ENCODE measurements at places on chromosomes 3 and 15.

DNA sequence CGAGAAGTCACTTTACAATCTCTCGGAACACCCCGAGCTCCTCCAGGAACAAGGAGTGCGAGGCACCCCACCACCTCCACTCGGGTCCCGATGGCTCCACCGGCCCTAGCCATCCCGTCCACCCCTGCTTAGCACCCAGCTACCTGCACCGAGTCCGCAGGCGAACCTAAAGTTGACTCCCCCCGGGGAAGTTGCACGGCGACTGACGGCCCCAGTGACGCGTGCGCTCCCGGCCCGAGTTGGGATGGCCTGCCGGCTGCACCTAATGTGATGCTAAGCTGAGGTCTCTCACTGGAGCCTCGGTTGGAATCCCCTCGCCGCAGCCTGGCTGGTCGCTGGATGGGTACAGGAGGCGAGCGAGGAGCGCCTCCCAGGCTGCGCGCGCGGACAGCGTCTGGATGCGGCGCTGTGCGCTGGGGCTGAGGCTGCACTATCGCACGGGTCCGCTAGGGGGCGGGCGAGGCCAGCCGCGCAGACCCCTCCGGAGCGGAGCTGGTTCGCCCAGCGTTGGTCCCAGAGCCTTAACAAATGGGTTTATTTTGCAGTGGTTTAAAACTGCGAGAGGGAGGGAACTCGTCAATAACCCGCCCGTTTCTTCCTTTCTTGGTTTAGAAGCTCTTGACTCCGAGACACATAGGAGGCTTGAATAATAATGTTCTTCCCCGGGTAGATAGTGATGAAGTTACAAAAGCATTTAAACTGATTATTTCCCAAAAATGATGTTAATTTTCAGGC, at the start of gene OXTR:
Gene OXTR (minus strand): TSS at position 526 of the 735 bp plus-strand sequence. CDS start 1,426 bp downstream, outside the sequence.
- DNase-seq: peak; percentile 65

DNA sequence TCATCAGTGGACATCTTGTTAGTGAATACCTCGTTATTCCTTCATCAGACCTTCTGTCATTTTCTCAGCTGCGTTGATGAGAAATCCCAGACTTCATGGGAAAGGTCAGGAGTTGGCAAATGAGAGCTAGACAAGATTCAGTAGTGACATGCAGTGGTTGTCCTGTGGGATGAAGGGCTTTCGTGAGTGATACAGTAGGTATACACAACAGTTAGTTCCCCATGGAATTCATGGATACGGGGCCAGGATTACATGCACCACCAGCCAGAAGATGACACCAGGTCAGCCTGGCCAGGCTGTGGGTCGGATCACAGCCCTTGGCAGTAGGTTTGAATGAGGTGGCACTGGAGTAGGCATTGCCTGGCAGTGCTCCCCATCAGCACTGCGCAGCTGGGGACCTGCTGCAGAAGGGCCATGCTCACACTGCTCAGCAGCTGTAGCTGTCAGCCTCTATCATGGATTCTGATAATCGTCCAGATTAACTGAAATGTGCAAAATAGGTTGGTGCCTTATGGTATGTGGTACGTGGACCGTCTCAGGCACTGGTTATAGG, 150.1 kb downstream of the SLCO3A1 start:
- no peak for DNase-seq

DNA sequence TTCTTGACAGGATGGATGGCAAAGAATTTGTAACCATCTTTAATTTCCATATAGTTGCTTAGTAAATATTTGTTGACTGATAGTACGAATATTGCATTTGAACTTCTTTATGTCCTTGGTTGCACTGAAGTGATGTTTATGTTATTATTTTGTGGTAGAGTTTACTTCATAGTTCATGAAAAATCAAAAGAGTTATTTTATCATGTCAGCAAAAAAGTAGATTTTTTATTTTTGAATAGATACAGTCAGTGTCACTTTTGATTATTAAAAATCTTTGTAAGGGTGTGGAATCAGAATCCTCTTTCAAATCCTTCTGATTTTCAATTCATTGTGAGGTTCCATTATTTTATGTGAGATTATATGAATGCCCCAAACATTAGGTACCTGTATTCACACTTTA, 35.0 kb downstream of the FILIP1L start:
- DNase-seq: no peak

DNA sequence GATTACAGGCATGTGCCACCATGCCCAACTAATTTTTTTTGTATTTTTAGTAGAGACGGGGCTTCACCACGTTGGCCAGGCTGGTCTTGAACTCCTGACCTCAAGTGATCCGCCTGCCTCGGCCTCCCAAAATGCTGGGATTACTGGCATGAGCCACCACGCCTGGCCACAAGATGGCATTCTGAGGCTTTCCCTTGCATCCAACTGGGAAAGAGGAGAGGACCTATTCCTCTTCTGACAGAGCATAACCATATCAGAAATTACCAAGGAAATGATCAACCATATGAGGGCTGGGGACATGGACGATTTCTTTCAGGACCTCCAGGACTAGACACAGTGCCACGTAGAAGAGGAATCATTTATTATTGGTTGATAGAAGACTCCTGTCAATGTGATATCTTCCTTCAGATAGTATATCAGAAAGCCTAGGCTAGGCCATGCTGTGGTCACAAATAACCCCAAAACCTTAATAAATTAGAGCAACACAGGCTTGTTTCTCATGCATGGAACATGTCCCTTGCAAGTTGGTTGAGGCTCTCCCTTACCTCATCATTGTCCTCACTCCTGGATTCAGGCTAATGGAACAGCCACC, 372.3 kb upstream of the IL12A start:
- peak; percentile 69 for DNase-seq

DNA sequence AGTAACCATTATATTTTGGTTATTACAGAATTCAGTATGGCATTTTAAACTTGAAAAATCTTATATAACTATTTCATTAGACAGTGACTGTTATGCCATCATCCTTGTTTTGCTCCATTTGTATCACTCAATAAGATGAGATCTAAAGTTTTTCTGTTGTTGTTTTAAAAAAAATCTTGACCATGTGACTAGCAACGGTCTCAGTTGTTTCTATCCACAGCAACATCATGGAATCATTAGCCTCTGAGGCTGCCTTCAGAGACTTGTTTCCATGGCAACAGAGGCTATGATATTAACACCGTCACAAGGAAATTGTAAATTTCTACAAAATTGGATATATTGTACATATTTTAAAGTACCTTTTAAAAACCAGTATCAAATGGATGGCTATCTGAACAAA, 129.8 kb downstream of the DLG1 start:
- no peak for DNase-seq

- no peak for DNase-seq
These were observed 28.2 kb downstream of the CSTA start for GRCh38 chr3:122353215-122353614.

DNA sequence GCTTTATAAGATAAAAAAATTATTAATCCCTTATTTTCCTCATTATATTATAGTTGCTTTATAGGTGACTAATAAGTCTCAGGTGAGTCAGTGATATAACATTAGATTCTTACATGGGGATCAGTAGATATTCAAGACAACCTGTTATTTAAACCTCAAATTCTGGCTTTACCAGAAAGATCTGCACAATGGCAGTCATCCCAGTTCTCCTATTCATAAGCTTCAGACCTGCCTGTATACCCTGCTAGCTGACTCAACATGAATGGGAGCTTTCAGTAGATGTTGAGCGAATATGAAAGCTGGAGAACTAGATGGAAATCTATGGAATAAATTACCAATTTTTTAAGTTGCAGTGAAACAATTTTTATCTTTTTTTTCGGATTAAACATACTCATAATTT, 20.5 kb upstream of the CCDC54 start:
- DNase-seq: no peak

DNA sequence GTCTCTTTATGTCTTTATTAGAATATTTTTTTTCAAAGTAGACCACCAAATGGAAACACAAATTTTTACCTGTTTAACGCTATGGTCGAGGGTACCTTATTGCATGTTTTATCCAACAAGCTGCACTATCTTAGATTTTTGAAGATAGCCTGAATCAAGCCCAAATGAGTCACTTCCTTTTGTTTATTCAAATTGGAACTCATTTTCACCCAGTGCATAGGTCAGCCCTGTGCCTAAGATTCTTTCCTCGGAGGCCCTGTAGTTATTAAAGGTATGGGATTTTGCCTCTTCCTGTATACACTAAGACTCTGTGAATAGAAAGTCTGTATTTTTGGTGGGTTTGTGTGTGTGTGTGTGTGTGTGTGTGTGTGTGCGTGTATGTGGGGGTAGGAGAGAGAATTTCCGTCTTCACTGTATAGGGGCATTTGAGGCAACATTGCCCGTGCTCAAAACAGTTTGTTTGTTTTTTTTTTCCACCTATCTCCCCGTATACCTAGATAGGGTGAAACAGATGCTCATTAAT, 358.0 kb upstream of the CADM2 start:
- DNase-seq: no peak

All from kidney capillary endothelial cell (primary cell).